ENCODE measurements at places on chromosomes 6 and 20. TPM values are rescaled to one million over a fixed set of nuclear protein-coding genes. Genes with fewer than 3 reads are reported as not detected.

Gene ATG5
- polyA plus RNA-seq, result 19.2 TPM

Gene SMPDL3A
- polyA plus RNA-seq, result 12.3 TPM

Gene C6orf141
- 1.1 TPM for polyA plus RNA-seq

Gene GNRH2
- polyA plus RNA-seq, result 0.34 TPM

Gene ZNF311
- 1.5 TPM for polyA plus RNA-seq

Gene CST4
- polyA plus RNA-seq, result not detected

Gene CST9L
- not detected for polyA plus RNA-seq

Gene OOEP
- polyA plus RNA-seq, result not detected

Gene SLC44A4
- 0.25 TPM for polyA plus RNA-seq

Gene GPLD1
- polyA plus RNA-seq, result 2.0 TPM

Gene EHMT2
- 40.2 TPM for polyA plus RNA-seq

Gene TMEM242
- polyA plus RNA-seq, result 10.6 TPM

Gene BFSP1
- 2.4 TPM for polyA plus RNA-seq

Gene MCHR2
- not detected for polyA plus RNA-seq

Gene ADA
- polyA plus RNA-seq, result 7.5 TPM

Gene HUS1B
- not detected for polyA plus RNA-seq

Gene TINAG
- not detected for polyA plus RNA-seq

Gene CLIC1
- 169 TPM for polyA plus RNA-seq

Gene SLC2A10
- 16.0 TPM for polyA plus RNA-seq

Gene SIRPB2
- 1.3 TPM for polyA plus RNA-seq

Gene LHFPL5
- polyA plus RNA-seq, result not detected

Gene CRISP2
- not detected for polyA plus RNA-seq

Gene PROKR2
- polyA plus RNA-seq, result not detected

Gene POU3F2
- polyA plus RNA-seq, result 0.25 TPM

Gene EFCAB8
- polyA plus RNA-seq, result 0.12 TPM

Gene ZNF831
- 0.14 TPM for polyA plus RNA-seq

Gene PXDC1
- polyA plus RNA-seq, result 20.2 TPM

Gene ADGRF4
- polyA plus RNA-seq, result 0.70 TPM

Gene TRIM40
- not detected for polyA plus RNA-seq

Data from muscle of leg (tissue), 16 donors.